ENCODE measurements at places on chromosomes 11 and 22. TPM values are rescaled to one million over a fixed set of nuclear protein-coding genes. Genes with fewer than 3 reads are reported as not detected.

DNA sequence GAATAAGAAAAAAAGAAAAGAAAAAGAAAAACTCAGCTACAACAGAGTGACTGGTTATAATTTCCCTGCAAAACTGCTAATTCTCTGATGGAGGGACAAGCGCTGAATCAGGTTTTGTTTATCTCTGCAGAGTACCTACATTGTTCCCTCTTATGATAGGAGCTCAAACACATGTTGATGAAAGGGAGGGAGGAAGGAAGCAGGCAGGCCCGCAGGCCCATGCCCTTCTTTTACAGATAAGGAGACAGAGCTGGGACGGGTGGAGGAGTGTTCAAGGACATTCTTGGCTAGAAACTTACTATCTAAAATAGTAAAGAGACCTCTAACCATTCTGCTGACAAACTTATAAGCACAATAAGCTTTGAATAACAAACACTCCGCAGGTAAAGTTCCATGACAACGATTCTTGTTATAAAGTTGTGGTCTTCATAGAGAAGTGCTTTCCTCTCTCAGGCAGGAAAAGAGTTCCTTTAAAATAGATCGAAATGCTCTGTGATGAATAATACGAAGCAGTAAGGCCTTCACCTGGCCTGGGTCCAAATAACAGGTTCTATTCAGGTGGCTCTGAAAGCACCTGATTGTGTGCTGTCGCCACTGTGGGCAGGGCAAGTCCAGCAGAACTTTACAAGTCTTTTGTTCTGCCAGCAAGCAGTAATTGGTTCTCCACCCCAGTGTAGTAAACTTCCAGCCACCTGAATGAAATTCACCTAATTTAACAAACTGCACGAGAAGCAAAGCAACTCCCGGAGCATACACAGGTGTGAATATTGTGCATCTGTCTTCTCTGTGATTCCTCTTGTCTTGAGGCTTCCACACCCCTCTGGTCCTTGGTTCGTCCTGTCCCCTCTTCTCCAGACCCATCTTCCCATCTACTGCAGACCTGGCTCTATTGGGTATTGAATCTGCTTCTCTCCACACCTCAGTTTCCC lies 15.3 kb upstream of the MICAL2 start:
- no peaks in the 10 kb centered on the region for H3K4me1 ChIP-seq
- DNase-seq = no peak
- H3K27me3 ChIP-seq = no peaks in the 10 kb centered on the region

GRCh38 chr22:29519996-29520395 lies 33.6 kb downstream of the THOC5 start:
- peaks cover 64% of the 10 kb centered on the region for H3K36me3 ChIP-seq
- no peak for DNase-seq
- no peaks in the 10 kb centered on the region for H3K27me3 ChIP-seq
- H3K27ac ChIP-seq = no peak overlapping the region

The ADM gene
- total RNA-seq = 3.8 TPM

DNA sequence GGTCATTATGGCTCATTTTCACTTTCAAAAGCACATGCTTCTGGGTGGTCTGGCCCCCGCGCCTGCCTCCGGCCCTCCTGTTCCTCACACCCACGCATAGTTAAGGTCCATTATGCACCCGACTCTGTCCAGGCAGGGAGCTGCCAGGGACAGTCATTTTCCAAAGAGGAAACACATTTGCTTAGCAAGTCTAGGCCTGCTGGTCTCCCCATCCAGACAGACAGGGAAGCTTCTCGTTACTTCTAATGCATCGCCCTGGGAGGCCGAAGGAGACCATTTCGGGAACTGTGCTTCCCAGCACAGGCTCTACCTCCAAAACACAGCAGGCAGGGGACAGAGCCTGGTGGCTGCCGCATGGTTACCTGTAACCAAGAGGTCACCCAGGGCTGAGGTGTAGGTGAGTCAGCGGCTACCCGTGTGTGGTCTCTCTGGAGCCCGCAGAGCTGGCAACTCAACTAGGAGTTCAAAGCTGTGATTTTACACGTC lies 87.1 kb upstream of the SHANK2 start:
- no peaks in the 10 kb centered on the region for H3K36me3 ChIP-seq
- no peak for DNase-seq
- H3K27ac ChIP-seq = no peak overlapping the region
- H3K4me3 ChIP-seq = no peak overlapping the region
- no peaks in the 10 kb centered on the region for H3K4me1 ChIP-seq

GRCh38 chr22:42763965-42764480 lies 43.4 kb upstream of the A4GALT start:
- H3K4me1 ChIP-seq = no peaks in the 10 kb centered on the region
- H3K27me3 ChIP-seq = no peaks in the 10 kb centered on the region
- no peak overlapping the region for H3K4me3 ChIP-seq
- DNase-seq = no peak
- no peaks in the 10 kb centered on the region for H3K36me3 ChIP-seq
